ENCODE measurements at places on chromosomes 6 and 20.

DNA sequence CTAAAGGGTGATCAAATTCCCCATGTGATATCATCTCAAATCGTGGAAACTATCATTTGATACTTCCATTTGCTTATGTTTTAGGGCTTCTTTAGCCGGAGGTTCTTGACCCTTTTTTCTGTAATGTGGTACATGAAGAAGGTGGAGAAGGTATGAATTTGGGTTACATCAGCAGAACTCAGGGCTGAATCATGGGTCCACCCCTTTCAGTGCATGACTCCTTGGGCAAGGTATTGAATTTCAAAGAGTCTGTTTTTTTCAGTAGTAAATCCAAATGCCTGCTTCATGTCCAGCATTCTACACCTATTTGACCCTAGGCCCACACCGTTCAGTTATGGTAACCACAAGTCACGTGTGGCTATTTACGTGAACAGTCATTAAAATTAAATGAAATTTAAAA, 30.6 kb upstream of the QKI start:
- no peak for DNase-seq

- no peak for DNase-seq
Measured at GRCh38 chr6:134020968-134021367, 31.5 kb downstream of the SLC2A12 start.

DNA sequence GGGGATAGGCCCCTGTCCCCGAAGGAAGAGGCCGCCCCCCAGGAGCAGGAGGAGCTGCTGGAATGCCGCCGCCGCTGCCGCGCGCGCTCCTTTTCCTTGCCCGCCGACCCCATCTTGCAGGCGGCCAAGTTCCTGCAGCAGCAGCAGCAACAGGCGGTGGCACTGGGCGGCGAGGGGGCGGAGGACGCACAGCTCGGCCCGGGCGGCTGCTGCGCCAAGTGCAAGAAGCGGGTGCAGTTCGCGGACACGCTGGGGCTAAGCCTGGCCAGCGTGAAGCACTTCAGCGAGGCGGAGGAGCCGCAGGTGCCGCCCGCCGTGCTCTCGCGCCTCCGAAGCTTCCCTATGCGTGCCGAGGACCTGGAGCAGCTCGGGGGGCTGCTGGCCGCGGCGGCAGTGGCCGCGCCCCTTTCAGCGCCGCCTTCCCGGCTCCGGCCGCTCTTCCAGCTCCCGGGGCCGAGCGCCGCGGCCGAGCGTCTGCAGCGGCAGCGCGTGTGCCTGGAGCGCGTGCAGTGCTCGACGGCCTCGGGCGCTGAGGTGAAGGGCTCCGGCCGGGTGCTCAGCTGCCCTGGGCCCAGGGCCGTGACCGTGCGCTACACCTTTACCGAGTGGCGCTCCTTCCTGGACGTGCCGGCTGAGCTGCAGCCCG, 630 bp downstream of the PPP1R3G start:
- DNase-seq: peak; percentile 54

DNA sequence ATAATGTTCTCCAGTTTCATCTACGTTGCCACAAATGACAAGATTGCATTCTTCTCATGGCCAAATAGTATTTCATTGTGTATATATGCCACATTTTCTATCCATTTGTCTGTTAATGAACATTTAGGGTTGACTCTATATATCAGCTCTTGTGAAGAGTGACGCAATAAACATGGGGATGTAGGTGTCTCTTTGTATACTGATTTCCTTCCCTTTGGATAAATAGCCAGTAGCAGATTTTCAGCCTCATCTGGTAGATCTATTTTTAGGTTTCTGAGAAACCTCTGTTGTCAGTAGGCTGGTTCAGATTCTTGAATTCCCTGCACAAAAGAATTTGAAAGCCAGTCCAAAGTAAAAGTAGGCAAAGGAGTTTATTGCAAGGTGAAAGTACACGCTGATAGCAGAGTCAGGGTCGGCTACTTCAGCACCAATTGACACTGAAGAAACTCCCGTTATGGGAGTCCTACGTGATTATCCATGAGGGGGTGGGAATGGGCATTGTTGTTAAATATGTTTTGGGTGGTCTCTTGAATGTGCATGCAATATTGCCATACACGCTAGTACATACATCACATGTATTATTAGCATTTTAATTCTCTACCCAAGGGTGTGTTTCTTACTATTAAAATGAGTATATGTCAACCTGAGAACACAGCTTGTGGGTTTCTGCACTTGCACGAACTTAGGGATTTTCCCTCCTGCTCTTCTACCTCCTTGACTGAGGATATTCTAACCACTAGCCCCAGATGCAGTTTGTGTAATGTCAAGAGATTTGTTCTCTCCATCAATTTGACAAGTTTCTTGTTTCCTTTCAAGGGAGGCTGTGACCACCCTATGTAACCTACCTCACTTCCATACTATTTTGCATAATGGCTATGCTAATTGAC, 14.4 kb upstream of the SLC17A2 start:
- DNase-seq: no peak

- DNase-seq: no peak
Measured at GRCh38 chr6:160781298-160781697, 79.3 kb downstream of the PLG start.
